ENCODE measurements at places on chromosomes 5 and 9. TPM values are rescaled to one million over a fixed set of nuclear protein-coding genes. Genes with fewer than 3 reads are reported as not detected.

PIP5K1B gene
- polyA plus RNA-seq: not detected

POU5F2 gene
- polyA plus RNA-seq: 0.09 TPM

LURAP1L gene
- polyA plus RNA-seq: 40.8 TPM

ANKRD18B gene
- 8.6 TPM for polyA plus RNA-seq

OLFML2A gene
- 34.4 TPM for polyA plus RNA-seq

CATSPER3 gene
- 0.22 TPM for polyA plus RNA-seq

RNF224 gene
- not detected for polyA plus RNA-seq

KIAA1958 gene
- 0.88 TPM for polyA plus RNA-seq

IRX1 gene
- not detected for polyA plus RNA-seq

IFNK gene
- not detected for polyA plus RNA-seq

SPINK13 gene
- polyA plus RNA-seq: not detected

PTGES2 gene
- polyA plus RNA-seq: 75.2 TPM

MED10 gene
- polyA plus RNA-seq: 36.3 TPM

INSL6 gene
- polyA plus RNA-seq: not detected

PLAC8L1 gene
- polyA plus RNA-seq: 0.15 TPM

GARIN3 gene
- polyA plus RNA-seq: not detected

DDX4 gene
- polyA plus RNA-seq: not detected

FOXI1 gene
- polyA plus RNA-seq: not detected

PCDHA9 gene
- polyA plus RNA-seq: 0.02 TPM

SMIM32 gene
- polyA plus RNA-seq: not detected

HINT1 gene
- 624 TPM for polyA plus RNA-seq

CD74 gene
- polyA plus RNA-seq: 4.9 TPM

OTULINL gene
- 0.07 TPM for polyA plus RNA-seq

TMEM232 gene
- 0.50 TPM for polyA plus RNA-seq

RNF208 gene
- 0.17 TPM for polyA plus RNA-seq

PRR7 gene
- 1.0 TPM for polyA plus RNA-seq

SLC25A2 gene
- not detected for polyA plus RNA-seq

CCL27 gene
- not detected for polyA plus RNA-seq

IFNA13 gene
- not detected for polyA plus RNA-seq

RPP25L gene
- 19.4 TPM for polyA plus RNA-seq

ZDHHC11 gene
- polyA plus RNA-seq: 0.26 TPM

MORN5 gene
- polyA plus RNA-seq: not detected

FAM221B gene
- polyA plus RNA-seq: not detected

SEMA4D gene
- polyA plus RNA-seq: 2.8 TPM

CCL28 gene
- polyA plus RNA-seq: 0.04 TPM

CSNK1A1 gene
- 260 TPM for polyA plus RNA-seq
